SJCRH30 (cell line): ENCODE measurements at places on chromosomes 16 and 17.

DNA sequence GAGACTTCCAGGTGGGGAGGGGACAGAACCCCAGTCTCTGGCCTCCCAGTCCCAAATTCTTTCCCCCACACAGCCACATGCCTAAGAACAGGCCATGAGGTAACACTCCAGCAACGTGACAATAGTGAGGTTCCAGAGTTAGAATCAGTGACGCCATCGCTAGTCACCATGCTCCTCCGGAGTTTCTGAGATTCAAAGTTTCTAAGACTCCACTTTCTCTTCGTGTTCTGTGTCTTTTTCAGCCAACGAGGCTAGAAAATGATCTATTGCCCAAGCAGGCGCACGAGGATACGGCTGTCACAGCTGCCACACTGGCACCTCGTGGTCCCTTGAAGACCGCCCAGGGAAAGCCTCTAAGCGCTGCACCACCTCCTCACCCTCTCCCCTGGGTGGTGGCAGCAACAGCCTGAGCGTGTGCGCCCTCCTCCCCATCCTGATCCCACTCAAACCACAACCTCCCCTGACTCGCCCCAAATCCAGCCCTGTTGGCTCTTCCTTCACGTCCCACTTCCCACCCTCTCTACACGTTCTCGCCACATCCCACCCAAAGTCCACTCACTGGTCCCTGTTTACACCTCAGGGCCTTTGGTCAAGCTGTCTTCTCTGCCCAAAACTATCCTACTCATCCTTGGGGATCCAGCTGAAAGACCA, 1.0 kb downstream of the MCRIP1 start:
- no peak overlapping the region for H3K27ac ChIP-seq
- no peak for DNase-seq
- no peaks in the 10 kb centered on the region for H3K27me3 ChIP-seq
- peak overlapping the region; percentile 77 for H3K4me3 ChIP-seq

DNA sequence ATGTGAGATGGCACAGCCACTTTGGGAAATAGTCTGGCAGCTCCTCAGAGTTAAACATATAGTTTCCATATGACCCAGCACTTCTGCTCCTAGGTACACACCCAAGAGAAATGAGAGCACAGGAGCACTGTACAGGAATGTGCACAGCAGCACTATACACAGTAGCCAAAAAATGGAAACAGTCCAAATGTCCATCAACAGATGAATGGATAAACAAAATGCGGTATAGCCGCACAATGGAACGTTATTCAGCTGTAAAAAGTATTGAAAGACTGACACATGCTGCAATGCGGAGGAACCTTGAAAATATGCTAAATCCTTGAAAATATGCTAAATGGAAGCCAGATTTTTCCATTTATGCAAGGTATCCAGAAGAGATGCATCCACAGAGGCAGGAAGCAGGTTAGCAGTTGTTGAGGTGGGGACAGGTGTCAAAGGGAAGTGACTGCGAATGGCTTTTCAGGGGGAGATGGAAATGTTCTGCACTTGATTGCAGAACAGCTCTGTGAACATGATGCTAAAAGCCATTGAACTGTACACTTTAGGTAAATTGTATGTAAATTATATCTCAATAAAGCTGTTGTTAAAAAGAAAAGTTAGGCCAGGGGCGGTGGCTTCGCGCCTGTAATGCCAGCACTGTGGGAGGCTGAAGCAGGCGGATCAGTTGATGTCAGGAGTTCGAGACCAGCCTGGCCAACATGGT, 80.7 kb downstream of the MPRIP start:
- H3K4me3 ChIP-seq, result no peak overlapping the region
- H3K27ac ChIP-seq, result no peak overlapping the region
- H3K4me1 ChIP-seq, result peaks cover 9% of the 10 kb centered on the region
- DNase-seq, result no peak
- H3K27me3 ChIP-seq, result no peaks in the 10 kb centered on the region
- peaks cover 17% of the 10 kb centered on the region for H3K36me3 ChIP-seq

GRCh38 chr17:64496786-64497564, at the start of gene POLG2:
POLG2 (minus strand) TSS chr17:64497054; CDS start chr17:64496968, 86 bp downstream.
- peak within 1 kb of the TSS; percentile 91 for H3K27ac ChIP-seq
- H3K27me3 ChIP-seq, result no peaks in the 10 kb centered on the region
- peak; percentile 94 for DNase-seq

DNA sequence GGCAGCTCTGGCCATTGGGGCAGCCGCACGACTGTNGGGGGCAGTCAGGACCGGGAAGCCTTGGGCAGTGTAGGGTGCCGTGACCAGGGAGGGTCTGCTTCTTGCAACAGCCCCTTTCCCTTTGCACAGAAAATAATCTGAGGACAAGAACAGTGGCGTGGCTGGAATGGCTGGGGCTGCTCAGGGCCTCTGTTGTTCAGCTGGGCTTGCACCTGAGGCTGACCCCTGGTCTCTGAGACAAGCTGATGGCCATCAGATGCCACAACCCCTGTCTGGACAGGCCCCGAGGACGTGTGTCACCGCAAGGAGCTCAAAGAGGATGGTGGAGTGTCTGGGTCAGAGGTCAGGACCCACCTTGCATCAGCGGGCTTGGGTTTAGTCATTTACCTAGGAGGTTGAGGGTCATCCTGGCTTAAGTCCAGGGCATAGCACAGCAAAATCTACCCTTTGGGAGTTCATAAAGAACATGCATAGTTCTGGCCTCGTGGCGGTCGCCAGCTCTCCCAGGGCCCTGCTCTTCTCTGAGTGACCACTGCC, 46.9 kb downstream of the METRNL start:
- DNase-seq, result no peak
- peaks cover 10% of the 10 kb centered on the region; the same call in 1 of the 2 replicates for H3K27me3 ChIP-seq
- peaks cover 3% of the 10 kb centered on the region; the same call in 1 of the 2 replicates for H3K4me1 ChIP-seq
- no peak overlapping the region for H3K4me3 ChIP-seq

DNA sequence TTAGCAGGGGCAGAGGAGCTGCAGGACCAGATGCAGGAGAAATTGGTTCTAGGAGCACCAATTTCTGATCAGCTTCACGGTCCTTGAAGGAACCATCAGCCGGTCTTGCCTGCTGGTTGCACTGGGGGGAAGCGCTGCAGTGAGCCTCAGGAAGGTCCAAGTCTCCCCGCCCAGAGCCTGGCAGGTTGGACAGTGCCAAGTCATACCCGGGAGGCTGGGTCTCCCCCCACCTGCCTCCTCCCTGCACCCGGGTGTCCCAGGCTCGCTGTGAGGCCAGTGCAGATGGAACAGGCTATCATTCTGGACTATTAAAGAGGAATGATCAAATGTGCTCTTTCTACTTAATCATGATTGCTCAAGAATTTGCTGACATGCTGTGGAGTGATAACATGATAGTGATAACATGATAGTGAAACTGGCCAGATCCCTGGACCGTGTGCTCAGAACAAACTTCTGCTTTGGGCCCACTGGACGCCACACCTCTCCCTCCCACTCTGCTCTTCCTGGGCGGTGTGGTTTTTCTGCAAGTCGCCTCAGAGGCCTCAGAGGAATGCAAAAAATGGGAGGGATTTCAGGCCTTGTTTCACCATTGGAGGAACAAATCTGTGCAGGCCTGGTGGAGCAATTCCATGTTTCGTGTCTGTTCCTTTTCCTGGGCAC, 236.0 kb downstream of the IRF8 start:
- H3K4me1 ChIP-seq, result peaks cover 17% of the 10 kb centered on the region; the same call in 1 of the 2 replicates
- no peaks in the 10 kb centered on the region for H3K27me3 ChIP-seq
- DNase-seq, result no peak
- no peaks in the 10 kb centered on the region for H3K36me3 ChIP-seq
- H3K27ac ChIP-seq, result no peak overlapping the region
- H3K4me3 ChIP-seq, result no peak overlapping the region

DNA sequence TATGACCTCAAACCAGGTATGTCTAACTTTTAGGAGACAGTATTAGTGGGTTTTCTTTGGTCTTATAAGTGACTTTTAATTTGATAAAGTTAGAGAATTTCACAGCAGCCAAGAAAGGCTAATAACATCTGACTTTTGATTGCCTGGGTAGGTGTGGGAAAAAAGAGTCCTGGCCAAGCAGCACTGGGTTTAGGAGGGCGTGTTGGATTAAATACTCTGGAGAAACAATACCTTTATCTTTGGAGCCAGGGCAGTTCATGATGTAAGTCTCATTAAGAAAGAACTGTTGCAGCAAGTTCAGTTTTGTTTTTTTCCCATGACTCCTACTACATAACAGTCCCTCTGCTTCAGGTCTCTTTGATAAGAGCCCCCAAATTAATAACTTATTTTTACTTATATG, 26.7 kb upstream of the MRC2 start:
- no peak for DNase-seq
- peaks cover 66% of the 10 kb centered on the region for H3K36me3 ChIP-seq
- H3K4me1 ChIP-seq, result no peaks in the 10 kb centered on the region; the same call in 1 of the 2 replicates
- H3K27me3 ChIP-seq, result no peaks in the 10 kb centered on the region

GRCh38 chr16:89827383-89828198, 684 bp upstream of the SPIRE2 start:
- H3K27ac ChIP-seq, result no peak overlapping the region
- peaks cover 12% of the 10 kb centered on the region; the same call in 1 of the 2 replicates for H3K4me1 ChIP-seq
- peak; percentile 50 for DNase-seq
- H3K4me3 ChIP-seq, result peak overlapping the region; percentile 71

GRCh38 chr16:78494674-78495073, 395.2 kb downstream of the WWOX start:
- no peak overlapping the region for H3K4me3 ChIP-seq
- no peaks in the 10 kb centered on the region for H3K36me3 ChIP-seq
- H3K4me1 ChIP-seq, result no peaks in the 10 kb centered on the region
- DNase-seq, result no peak

DNA sequence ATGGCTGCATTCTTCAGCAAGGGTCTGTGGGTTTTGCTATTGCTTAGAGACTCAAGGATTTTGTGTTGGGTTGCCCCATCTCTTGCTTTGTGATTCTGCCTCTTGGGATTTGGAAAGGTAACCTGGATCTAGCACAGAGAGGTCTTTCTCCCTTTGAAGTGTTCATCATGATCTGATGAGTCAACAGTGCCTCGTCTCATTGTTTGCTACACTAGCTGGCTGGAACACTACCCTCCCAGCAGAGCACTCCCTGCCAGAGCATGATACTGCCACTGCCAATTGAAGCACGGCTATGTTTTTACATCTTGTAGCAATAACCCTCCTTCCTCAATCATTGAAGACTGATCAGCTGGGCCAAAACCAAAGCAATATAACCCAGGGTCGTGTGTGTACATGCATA, 361.0 kb downstream of the CDH13 start:
- H3K27me3 ChIP-seq, result no peaks in the 10 kb centered on the region
- H3K27ac ChIP-seq, result no peak overlapping the region
- H3K36me3 ChIP-seq, result no peaks in the 10 kb centered on the region
- H3K4me1 ChIP-seq, result no peaks in the 10 kb centered on the region

- H3K4me1 ChIP-seq, result no peaks in the 10 kb centered on the region
- H3K4me3 ChIP-seq, result no peak overlapping the region
- H3K36me3 ChIP-seq, result peaks cover 17% of the 10 kb centered on the region
- DNase-seq, result no peak
Measured at GRCh38 chr16:3793161-3793576, 75.8 kb upstream of the TRAP1 start.

DNA sequence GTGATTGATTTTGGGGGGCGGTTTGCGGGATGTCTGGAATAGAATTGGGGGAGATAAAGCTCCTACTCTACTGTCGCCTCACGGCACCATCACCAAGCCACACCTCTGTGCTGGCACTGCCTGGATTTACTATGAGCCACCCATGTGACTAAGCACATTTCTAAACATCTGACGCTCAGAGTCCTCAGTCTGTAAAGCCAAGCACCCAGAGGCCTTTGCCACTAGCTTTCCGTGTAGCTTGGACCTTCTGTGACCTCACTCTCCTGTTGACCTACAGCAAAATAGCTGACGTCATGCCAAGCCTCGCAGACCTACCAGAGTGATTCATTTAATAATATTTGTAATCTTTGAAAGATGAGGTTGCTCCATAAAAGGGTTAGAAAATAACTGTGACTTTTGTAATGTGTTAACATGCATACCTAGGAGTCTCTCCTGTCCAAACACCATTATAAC, 38.5 kb upstream of the MYOCD start:
- H3K4me1 ChIP-seq, result no peaks in the 10 kb centered on the region
- no peak overlapping the region for H3K4me3 ChIP-seq
- no peaks in the 10 kb centered on the region for H3K36me3 ChIP-seq
- H3K27ac ChIP-seq, result no peak overlapping the region
- peaks cover 5% of the 10 kb centered on the region; the same call in 1 of the 2 replicates for H3K27me3 ChIP-seq

GRCh38 chr16:2865651-2866050, 7.7 kb upstream of the PRSS22 start:
- no peaks in the 10 kb centered on the region for H3K27me3 ChIP-seq
- no peak overlapping the region for H3K27ac ChIP-seq
- DNase-seq, result no peak
- H3K4me1 ChIP-seq, result peaks cover 5% of the 10 kb centered on the region; the same call in 1 of the 2 replicates

DNA sequence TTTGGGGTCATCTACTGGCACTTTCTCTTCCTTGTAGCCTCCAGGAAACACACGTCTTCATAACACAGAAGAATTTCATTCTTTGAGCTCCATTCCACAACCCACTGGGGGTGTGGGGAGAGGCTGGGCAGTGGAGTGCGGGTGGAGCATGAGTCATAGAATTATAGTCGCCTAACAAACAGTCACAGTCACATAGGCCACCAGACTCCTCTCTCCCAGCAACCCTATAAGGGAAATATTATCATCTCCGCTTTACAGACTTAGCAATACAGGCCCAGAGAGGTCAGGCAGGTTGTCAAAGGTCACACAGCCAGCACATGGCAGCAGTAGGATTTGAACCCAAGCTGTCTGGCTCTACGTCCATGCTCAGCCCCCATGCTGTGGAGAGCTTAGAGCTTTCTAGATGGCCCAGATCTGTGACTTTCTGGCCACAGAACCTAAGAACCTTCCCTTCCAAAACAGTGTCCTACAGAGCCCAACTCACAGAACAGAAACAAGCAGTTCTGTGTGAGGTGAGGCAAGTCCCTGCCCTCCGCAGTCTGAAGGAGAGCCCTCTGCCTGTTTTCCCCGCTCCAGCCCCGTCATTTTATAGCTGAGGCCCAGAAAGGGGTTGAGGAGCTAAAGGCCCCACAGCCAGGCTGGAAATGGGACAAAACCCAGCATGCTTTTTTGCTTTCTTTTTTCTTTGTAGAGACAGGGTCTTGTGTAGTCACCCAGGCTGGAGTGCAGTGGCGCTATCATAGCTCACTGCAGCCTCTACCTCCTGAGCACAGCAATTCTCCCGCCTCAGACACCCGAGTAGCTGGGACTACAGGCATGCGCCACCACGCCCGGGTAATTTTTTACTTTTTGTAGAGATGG, 10.7 kb upstream of the LITAF start:
- no peaks in the 10 kb centered on the region for H3K27me3 ChIP-seq
- H3K27ac ChIP-seq, result no peak overlapping the region
- H3K36me3 ChIP-seq, result no peaks in the 10 kb centered on the region
- peaks cover 19% of the 10 kb centered on the region for H3K4me1 ChIP-seq
- no peak overlapping the region for H3K4me3 ChIP-seq
- DNase-seq, result peak; percentile 19

DNA sequence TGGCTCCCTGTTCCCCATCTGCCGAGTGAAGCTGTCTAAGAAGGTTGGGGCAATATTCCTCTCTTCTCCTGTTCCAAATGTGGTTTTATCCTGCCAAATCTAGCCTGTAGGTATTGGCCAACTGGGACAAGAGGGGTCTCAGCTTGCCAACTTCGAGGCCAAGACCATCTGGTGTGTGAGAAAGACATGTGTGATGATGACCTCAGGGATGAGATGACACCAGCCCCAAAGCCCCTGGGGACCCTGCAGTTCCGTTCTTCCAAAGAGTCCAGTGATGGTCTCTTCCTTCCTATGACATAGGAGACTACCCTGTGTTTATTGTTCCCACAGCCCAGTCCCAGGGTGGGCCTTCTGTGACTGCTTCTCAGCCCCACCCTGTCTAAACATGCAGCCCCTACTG, 34.8 kb upstream of the ADAMTS18 start:
- H3K27ac ChIP-seq, result no peak overlapping the region
- H3K4me1 ChIP-seq, result no peaks in the 10 kb centered on the region
- no peak overlapping the region for H3K4me3 ChIP-seq
- no peaks in the 10 kb centered on the region for H3K27me3 ChIP-seq
- DNase-seq, result no peak
